ENCODE measurements at places on chromosomes 4 and X. TPM values are rescaled to one million over a fixed set of nuclear protein-coding genes. Genes with fewer than 3 reads are reported as not detected.

GRCh38 chrX:78383594-78383993 lies 56.2 kb upstream of the CYSLTR1 start:
- DNase-seq = no peak

GRCh38 chr4:38456096-38456495 lies 207.9 kb upstream of the KLF3 start:
- no peak for DNase-seq

DNA sequence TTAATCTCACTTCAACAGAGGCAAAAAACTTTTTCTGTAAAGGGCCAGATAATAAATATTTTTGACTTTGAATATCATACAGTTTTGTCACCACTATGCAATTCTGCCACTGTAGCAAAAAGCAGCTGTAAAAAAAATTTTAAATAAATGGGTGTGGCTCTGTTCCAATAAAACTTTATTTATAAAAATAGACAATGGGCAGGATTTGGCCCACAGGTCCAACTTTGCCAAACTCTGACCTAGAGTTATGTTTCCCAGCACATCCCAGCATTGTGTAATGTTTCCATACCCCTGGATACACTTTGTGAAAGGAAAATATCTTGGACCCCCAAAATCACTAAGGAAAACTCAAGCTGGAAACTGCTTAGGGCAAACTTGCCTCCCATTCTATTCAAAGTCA lies 94.9 kb upstream of the USP38 start:
- no peak for DNase-seq

- DNase-seq = no peak
These were observed 301.1 kb downstream of the ANK2 start for GRCh38 chr4:113350576-113350975.

- DNase-seq = no peak
These were observed 28.2 kb downstream of the TAPT1 start for GRCh38 chr4:16197876-16198665.

DNA sequence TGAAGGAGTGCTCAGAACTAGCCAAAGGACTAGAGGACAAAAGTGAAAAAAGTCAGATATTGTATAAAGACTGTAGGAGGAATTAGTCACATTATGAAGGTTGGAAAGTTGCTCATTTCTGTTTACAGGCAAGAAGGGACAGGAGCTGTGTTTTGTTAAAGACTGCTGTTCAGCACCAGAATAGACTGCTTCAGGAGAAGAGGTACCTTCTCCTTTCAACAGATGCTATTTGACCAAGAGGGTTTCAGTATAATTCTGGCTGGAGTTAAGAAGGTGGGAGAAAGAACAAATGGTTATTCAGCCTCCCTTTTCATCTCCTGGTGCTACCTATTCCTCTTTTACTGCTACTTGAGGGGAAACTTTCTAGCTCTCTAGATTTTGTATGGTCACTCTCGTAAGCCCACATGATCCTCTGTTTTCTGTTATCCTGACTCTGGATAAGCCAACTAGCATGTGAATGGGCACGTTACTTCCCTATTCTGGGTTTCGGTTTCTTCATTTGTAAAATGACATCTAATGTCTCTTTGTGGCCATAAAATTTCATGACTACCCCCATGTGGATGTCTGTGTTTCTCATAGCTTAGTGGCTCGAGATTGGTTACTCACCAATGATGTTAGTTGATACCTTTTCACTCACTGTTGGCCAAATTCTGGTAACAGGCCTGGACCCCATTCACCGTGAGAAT lies 68.9 kb downstream of the SH2D1A start:
- no peak for DNase-seq

DNA sequence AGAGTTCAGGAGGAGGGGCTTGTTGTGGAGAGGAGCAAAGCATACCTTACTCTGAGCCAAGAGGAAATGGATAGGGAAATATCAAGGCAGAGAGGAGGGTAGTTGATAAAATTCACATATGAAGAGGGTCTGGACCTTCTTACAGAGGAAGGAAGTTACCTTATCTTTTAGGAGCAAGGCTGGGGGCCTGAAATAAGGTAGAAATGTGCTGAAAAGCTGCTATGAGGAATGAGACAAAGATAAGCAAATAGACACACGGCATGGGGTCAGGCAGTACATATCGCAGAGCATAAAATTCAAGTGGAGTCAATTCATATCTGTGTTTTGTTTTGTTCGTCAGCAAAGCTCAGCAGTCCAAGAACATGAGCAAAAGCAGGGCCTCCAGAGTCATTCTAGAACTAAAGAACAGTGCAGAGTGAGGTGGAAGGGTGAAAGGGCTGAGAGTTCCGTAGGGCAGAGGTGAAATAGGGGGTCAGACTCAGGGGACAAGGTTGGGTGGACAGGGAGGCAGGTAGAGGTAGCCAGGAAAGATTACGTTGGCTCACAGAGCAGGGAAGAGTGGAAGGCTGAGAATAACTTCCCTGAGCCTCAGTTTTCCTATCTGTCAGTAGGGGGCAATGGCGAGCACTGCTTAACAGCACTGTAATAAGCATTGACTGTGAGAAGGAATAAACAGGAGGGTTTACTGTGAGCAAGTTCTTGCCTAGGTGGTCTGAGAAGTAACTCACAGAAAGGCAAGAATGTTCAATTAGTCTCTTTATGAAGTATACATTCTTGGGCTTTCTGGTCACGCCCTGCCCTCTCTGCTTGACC lies 9.2 kb downstream of the VSIG4 start:
- no peak for DNase-seq

- no peak for DNase-seq
These were observed 37.5 kb upstream of the BRS3 start for GRCh38 chrX:136450050-136450830.

DNA sequence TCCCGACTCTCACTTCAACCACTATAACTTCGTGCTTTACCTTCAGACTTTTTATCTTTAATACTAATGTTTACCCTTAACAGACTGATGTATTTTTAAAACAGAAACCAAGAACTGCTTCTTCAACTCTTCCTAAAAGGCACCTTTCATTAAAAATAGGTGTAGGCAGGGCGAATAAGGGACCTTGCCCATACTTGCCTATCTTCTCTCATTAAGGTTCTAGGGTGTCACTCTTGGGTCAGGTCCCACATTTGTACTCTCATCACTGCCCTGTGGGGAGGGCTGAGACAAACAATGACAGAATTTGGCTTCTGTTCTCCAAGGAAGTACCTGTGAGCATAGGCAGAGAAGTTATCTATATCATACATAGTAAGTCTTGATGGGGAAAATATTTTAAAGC lies 69.7 kb downstream of the ANKRD50 start:
- DNase-seq = no peak

- DNase-seq = no peak
These were observed 16.0 kb downstream of the PRDM8 start for GRCh38 chr4:80213117-80213815.

- peak; percentile 6 for DNase-seq
These were observed 28.0 kb downstream of the LHFPL1 start for GRCh38 chrX:112651766-112652165.

DNA sequence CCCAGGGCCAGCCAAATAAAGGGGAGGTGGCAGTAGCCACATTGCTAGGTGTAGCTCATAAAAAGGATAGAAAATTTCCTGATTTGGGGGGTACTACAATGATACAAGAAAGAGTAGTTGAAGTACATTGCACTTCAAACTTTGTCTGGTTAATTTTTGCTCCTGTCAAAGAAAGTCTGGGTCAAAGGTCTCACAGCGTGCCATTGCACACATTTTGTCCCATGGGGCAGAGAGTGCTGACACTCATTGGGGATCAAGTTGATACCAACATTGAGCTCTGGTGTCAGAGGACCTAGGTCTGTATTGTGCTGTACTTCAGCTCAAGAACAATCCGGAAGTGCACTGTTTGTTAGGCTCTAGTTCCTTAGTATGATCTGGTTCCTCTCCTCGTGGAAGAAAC lies 229.2 kb upstream of the AGTR2 start:
- no peak for DNase-seq

DNA sequence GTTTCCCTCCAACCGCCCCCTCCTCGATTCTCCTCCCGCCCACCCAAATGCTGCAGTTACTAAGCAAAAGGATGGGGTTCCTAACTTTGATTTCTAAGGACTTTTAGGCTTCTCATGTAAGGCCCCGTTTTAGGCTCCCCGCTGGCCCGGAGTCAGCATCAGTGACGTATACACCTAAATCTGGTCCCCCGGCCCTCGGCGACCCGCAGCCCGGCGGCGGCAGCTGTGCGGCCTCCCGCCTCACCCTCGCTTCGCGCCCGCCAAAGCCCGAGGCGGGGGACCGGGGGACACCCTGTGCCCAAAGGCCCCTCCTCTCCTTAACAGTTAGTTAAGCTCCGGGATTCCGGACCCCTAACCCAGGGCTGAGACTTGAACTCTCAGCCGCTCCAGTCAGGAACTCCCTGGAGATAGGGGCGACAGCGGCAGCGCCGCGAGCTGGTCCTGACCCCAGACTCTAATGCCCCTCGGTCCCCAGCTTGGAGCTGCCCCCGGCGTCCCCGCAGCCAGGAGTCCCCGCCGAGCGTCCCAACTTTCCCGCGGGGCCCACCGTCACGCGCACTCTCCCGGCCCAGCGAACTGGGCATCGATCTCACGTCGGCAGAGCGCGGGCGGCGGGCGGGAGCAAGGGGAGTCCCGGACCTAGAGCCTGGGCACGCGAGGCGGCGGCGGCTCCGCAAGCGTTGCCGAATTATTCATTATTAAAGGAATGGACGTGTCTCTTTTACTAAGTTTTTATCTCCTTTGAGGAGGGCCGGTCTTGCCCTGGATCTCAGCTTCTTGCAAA lies 1.5 kb upstream of the NR3C2 start:
- no peak for DNase-seq

GRCh38 chrX:1754077-1754476 lies 139.2 kb downstream of the ASMT start:
- DNase-seq = peak; percentile 95

DNA sequence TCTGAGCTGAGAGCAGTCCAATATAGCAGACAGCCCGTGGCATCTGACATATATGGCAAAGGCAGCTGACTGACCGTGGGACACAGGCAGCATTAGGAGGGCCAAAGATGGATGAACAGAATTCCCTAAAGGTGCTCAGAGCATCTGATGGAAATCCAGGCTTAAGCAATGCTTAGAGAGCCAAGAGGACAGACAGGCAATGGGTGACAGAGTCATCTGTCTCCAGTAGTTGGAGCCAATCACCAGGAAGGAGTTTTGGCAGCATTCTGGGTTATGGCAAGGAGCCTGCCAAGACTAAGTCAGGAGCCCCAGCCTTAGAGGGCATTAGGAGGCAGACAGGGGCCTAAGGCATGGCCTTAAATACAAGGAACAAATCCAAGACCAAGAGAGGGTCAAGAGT lies 153.3 kb upstream of the USP9X start:
- no peak for DNase-seq

DNA sequence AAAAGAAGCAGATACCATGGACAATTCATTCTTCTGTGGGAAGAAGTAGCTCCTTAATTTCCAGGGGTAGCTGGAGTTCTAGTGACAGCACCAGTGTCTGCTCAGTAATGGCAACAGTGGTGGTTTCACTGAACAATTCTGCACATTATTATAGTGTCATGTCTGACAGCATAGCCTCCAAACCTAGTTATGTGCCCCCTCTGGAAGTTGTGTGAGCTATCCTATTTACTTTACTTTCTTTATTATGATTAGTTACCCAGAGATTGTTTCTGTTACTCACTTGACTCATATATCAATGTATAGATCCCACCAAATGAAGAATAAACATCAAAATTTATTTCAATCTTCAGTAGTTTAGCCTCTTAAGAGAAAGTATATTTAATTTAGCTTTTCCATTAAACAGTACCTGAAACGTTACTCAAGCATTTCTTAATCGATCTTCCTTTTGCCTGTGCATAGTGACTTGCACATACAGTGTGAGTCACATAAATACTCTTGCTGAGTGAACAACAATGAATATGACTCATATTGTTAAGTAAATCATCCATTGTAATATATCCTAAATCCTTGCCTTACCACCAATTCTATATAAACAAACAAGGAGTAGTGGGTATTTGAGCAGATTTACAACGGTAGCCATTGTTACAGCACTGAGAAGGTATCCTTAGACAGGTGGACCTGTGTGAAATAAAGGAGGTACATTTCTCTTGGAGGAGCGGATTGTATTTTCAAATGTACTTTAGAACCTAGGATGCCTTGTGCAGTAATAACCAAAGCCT lies 534.7 kb downstream of the ANKRD50 start:
- peak; percentile 37 for DNase-seq

GRCh38 chrX:133640161-133641015 lies 225.1 kb upstream of the GPC4 start:
- DNase-seq = no peak

DNA sequence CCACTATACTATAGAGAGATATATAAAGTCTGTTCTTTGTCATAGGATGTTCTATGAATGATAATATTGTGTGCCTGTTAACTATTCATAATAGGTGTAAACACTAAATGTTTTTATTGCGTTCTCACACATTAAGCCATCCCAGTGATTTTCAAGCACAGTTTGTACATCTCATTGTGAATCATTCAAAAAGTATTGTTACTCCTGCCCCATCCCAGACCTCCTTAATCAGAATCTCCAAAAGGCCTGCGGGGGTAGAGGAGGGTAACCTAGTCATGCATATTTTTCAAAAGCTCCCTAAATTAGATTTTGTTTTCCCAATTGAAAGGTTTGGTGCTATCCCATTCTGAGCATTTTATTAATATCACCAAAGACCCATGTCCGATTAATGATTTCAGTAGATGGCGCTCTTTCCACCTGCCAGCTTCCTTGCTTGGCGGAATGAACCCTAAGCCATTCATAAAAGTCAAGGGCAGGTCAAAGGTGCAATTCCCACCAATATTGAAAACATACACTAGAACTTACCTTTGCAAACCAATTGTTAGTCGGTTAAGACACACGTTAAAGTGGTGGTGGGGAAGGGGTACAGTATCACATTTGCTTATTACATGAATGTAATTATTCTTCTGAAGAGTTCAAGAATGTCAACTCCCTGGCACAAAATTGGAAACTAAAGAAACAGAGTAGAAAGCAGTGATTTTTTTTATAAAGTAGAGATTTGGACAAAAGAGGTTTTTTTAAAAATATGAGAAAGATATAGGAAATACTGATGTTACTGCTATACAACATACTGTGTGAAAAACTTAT lies 5.8 kb upstream of the TET2 start:
- no peak for DNase-seq

DNA sequence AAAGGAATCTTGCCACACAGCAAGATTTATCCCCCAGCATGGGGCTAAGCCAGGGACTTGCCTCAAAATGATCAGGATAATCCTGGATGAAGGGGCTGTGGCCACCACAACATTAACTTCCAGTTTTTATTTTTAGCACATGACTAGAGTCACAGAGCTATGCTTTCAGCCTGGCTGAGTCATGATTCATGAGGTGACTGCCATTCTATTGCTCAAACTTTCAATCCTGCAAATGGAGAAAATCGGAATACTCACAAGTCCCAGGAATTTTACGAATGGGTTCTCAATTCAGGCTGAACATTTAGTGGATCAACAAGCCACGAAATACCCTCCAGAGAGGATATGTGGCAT lies 70.7 kb upstream of the HPGD start:
- DNase-seq = peak; percentile 63

GRCh38 chrX:15269618-15270521 lies at the start of gene ASB9:
Gene ASB9, minus strand, starts transcription at chrX:15270083. Its CDS starts 209 bp downstream, at chrX:15269874.
- DNase-seq = peak; percentile 90

The GABRG1 gene
- not detected for total RNA-seq

The ENAM gene
- not detected for total RNA-seq

The GPRASP1 gene
- 0.29 TPM for total RNA-seq

The PABPC1L2B gene
- not detected for total RNA-seq

The IL9R gene
- total RNA-seq = 0.14 TPM

The EMCN gene
- not detected for total RNA-seq

All from A172 (cell line).